ENCODE measurements at places on chromosomes 4 and X.
A peak's percentile ranks its signal among the peaks of the same experiment; 100 is the strongest.

GRCh38 chrX:19085666-19086065 is 36.6 kb downstream of the ADGRG2 start:
- DNase-seq, result no peak

DNA sequence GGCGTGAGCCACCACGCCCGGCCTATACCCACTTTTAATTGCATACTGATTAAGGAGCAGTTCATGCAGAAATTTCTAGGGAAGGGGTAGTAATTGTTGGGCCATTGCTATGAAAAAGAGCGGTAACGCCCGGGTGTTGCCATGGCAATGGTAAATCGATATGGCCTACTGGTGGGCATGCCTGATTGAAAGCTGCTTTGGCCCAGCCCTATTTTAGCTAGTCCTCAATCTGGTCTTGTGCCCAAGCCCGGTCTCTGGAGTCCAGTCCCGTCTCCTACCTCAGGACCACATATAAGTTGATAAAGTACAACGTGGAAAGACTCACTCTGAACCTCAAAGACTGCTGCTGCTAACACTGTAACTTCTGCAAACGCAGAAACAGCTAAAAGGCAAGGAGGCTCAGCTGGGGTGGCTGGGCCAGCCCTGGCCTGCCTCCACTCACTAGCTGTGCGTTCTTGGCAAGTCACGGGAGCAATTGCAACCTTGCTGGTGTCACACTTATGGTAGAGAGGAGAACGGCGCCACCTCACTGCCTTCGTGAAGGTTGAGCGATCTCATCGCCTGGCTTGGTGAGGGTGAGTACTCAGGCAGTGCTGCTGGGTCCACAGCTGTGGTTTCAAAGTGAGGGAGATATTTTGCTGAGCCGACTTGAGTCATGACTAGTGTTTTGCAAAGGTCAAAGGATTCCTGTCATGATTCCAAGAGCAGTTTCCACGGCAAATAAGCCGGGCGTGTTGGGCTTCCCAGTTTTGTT is 57.0 kb upstream of the GRPEL1 start:
- no peak for DNase-seq

DNA sequence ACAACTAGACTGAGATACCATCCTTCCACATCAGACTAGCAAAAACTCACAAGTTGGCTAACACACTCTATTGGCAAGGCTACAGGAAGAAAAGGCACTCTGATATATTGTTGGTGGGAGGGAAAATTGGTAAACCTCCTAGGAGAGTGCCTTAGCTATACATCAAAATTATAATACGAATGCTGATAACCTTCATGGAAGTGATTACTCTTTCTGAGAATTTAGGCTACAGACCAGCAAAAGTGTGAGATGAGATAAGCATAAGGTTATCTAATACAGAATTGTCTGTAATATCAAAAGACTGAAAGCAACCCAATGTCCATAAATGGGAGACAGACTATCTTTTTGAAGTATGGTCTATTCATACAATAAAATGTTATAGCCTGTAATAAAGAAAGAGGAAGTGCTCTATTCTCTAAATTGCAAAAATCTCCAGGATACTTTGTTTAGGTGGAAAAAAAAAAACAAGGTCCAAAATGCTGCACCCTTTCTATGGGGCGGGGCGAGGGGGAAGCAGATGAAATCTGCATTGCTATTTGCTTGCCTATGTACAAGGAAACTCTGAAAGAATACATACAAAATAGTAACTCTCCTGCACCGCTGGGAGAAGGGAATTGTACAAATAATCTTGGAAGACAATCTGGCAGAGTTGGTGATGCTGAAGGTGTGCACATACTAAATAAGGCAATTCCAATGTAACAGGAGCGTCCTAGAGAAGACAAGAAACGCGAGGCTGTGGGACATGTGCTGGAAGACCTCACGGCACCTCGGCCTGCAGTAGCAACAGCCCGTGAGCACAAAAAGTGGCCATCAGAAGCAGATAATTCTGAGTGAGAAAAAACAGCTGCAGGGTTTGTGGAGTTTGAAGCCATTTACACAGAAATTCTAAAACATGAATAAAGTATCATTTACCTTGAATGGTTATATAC is 109.7 kb downstream of the AFAP1 start:
- DNase-seq, result no peak

DNA sequence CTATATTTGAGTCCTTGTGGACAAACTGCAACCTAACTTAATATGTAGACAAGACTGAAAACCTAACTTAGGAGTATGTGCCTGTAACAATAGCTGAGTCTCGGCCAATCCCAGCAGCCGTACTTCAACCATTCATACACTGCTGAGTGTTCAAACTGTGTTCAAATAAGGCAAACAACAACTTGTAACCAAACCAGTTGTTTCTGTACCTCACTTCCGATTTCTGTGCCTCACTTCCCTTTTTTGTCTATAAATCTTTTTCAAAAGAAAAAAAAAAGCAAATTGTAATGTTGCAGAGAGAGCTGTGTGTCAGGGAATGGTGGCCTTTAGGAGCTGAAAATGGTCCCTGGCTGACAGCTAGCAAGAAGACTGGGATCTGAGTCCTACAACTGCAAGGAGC is 46.0 kb downstream of the GEMIN8 start:
- no peak for DNase-seq

GRCh38 chrX:29541038-29541437 is 674.3 kb upstream of the MAGEB2 start:
- no peak for DNase-seq

GRCh38 chrX:40011322-40012038 is 86.3 kb downstream of the BCOR start:
- DNase-seq, result no peak

DNA sequence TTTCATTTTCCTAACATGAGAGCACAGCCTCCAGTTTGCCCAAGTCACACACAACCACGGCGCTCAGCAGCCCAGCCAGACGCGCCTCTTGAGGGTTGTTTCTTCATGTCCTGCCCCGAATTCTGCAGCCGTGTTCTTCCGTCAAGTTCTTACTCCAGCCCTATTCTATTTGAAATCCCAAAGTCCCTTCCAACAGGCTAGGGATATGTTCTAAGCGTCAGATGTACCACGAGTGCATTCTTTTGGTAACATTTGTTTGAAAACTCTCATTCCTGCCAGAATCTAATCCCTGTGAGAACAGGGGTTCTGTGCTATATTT is 23.1 kb downstream of the ACSL1 start:
- no peak for DNase-seq

- DNase-seq, result peak; percentile 74
Measured at GRCh38 chrX:100928660-100929613, at the start of gene XKRX. Gene XKRX, minus strand, starts transcription at chrX:100928917. Its CDS starts 613 bp downstream, at chrX:100928304.

- DNase-seq, result no peak
Measured at GRCh38 chrX:103674531-103675454, 11.7 kb downstream of the MORF4L2 start.

- no peak for DNase-seq
Measured at GRCh38 chr4:139567159-139567870, 11.3 kb upstream of the SETD7 start.

- DNase-seq, result no peak
Measured at GRCh38 chrX:76076124-76076523, 96.7 kb upstream of the PBDC1 start.

- peak; percentile 7 for DNase-seq
Measured at GRCh38 chrX:14798805-14799397, 74.0 kb downstream of the FANCB start.

DNA sequence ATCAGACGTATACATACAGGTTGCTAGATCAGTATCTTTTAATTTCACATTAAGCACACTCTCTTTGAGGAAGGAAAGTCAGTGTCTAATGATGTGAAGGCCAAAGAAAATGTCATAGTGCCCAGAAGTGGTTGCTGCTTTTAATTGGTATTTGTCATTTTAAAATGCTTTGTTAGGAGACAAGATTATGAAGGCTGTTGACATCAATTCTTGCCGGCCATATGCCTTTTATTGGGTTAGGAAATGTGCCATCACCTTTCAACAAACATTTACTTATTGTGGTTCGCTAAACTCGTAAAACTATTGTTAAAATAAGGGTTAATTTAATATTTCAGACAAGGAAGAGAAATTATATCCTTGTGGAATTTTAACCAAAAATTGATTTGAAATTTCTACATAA is 32.2 kb downstream of the NFKB1 start:
- DNase-seq, result no peak

- no peak for DNase-seq
Measured at GRCh38 chr4:137032222-137032621, 500.1 kb downstream of the PCDH18 start.

GRCh38 chr4:108683479-108683878 is 33.1 kb downstream of the OSTC start:
- DNase-seq, result no peak

DNA sequence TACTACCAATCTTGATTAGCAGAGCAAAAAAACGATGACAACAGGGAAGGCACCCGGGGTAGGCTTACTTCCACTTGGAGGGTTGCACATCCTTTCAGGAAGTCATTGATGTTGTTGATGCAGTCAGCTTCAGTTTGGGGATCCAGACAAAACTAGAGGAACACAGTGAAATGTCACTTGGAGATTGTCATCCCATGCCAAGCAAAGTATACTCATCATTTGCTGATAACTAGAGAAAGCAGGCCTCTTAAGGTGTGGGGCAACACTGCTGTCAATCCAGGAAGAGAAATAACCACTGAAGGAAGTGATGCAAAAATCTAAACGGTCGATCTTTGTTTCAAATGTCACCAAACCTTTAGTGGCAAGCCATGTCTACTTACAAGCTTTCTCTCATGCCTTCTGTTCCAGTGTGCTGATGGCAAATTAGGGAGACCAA is 1.4 kb downstream of the ARHGEF6 start:
- DNase-seq, result peak; percentile 54

GRCh38 chr4:148962539-148963290 is 520.5 kb upstream of the NR3C2 start:
- no peak for DNase-seq

- DNase-seq, result no peak
Measured at GRCh38 chrX:63354484-63354883, 3.4 kb upstream of the SPIN4 start.

- no peak for DNase-seq
Measured at GRCh38 chr4:184415071-184415470, 59.3 kb downstream of the IRF2 start.

GRCh38 chrX:18424482-18425198 is 768 bp upstream of the CDKL5 start:
- DNase-seq, result peak; percentile 39

DNA sequence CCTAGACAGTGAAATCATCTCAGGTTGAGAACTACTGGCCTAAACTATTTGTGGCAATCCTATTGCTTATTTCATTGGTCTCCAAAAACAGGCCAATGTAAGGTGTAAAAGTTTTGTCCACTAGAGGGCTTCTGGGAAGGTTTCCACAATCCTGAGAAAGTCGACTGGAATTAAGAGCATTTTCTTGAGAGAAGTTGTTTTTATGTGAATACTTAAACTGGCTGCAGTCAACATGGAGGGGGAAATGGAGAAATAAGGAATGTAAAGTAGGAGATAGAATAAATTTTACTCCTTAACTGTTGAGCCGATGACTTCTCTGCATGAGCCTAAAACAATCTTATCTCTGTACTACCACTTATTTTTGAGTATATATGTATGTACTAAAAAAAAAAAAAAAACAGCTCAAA is 11.0 kb upstream of the EIF4E start:
- DNase-seq, result no peak

DNA sequence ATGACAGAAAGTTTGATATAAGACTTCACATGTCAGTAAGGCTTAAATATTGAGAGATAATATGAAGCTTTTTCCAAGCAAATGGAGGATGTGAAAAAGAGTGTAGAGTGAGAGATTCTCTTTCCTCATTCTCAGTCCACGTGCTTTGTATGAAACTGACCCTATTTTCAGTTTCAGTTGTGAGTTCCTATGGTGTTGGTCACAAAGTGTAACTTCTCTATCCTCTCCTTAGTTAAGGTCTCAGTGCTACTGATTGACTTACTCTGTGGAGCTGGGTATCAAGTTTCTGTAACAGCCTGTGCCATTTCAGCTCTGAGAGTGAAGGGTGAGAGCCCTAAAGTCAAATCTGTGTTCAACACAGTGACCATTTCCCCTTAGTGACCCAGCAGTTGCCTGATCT is 277.2 kb downstream of the EPHA5 start:
- DNase-seq, result no peak

DNA sequence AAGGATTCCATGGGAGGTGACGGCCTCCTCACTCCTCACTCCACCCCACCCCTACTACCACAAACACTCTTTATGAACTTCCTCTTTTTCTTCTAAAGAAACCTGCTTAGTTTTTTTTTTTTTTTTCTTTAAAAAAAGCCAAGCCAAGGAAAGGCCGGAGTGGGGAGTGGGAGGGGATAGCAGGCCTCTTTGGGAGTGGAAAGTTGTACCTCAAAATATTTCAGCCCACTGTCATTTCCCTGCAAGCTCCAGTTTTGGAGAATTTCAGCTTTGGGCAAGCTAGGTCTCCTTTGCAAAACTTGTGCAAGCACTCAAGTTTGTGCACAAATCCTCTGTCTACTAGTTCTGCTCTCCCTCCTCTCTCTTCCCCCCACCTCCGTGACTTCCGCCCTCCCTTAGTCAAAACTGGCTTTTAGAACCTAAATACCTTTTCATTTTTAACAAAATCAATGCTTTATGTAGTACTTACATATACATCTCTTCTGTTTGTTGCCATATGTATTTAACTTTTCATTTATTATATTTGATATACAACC is 512 bp upstream of the ANTXR2 start:
- peak; percentile 58 for DNase-seq

- no peak for DNase-seq
Measured at GRCh38 chrX:110417128-110417527, 58.5 kb downstream of the RTL9 start.

DNA sequence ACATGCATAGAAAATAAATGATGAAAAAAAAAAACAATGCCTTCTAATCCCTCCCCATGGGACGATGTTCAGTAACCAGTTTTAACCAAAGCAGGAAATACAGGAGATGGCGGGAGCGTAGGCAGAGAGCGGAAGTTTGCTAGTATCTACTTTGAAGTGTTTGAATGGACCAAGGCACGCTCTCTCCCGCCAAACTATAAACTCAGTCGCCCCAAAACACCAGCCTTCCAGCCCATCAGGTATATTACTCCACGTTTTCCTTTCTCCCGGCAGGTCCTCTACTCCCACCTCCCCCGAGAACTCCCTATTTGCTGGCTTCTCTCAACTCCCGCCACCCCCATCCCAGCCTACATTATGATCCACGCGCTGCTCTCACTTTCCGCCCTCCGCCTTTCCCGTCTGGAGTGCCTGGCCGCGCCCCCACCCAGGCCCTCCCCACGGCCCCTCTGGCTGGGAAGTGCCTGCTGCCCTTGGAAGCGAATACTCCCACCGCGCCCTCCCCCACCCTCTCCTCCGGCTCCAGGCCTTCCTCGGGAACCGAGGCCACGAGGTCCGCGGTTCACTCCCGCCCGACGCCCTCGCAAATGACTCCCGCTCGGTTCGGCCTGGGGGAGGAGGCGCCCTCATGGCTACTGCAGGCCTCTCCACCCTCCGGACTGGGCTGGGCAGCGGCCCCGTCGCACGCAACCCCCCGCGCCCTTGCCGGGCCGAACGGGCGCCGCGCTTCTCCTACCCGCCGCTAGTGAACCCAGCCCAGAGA is 723 bp downstream of the DHX15 start:
- peak; percentile 71 for DNase-seq

DNA sequence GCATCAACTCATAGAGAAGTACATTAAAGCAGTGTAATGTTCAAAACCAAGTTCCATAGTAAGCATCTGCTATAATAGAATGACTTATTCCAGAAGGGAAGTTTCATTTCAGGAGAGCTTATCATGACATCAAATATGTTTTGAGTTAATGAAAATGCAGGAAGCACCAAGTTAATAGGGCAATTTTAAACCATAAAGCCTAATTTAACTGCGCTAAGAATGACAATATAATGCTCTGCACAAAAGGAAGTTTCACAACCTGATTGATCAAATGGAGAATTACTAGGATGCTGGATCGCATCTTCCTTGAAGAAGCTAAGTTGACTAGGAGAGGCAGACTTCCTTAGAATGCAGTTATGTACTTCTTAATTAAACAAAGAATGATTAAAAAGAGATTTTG is 416.9 kb upstream of the MAGEB2 start:
- DNase-seq, result no peak

Data from activated naive CD4-positive, alpha-beta T cell treated with anti-CD3 and anti-CD28 coated beads for 36 hours (primary cell).